Immature natural killer cell (primary cell): ENCODE measurements at places on chromosomes 1 and 21. TPM values are rescaled to one million over a fixed set of nuclear protein-coding genes. Genes with fewer than 3 reads are reported as not detected.

GRCh38 chr1:116717318-116717717, 36.9 kb upstream of the CD2 start:
- no peaks in the 10 kb centered on the region for H3K4me1 ChIP-seq
- H3K36me3 ChIP-seq = no peaks in the 10 kb centered on the region
- H3K27ac ChIP-seq = no peak overlapping the region
- no peak for DNase-seq
- peaks cover 2% of the 10 kb centered on the region for H3K27me3 ChIP-seq

The OTUD3 gene
- 1.7 TPM for polyA plus RNA-seq

DNA sequence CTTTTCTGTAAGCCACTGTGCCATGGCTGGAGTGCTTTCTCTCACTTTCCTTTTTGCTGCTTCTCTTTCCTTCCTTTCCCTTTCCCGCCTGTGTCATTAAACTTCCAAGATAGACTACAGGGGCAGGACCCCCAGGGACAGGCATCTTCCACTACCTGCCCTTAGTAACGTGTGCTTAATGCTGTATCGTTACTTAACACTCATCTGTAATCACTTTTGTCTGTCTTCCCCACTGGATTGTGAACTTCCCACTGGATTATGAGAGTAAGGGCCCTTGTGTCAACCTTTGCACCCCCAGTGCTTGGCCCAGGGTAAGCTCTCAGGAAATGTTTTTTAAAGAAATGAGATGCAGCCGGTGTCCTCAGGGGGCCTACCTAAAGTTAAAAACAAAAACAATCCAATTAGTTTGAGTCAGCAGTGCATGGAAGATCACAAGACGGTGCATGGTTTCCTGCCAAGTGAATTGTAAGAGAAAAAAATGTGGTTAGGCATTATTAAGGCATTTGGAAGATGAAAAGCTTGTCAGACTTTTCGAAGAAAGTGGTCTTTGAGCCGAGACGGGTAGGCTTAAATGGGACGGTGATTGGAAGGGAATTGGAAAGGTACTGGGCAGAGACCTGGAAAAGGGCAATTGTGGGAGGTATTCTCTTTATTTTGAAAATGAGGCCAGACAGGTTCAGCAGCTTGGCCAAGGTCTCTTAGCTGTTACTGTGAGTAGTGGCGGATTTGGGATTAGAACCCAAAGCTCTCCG, 958 bp downstream of the LYPLAL1 start:
- peaks cover 5% of the 10 kb centered on the region for H3K36me3 ChIP-seq
- peaks cover 12% of the 10 kb centered on the region for H3K27me3 ChIP-seq
- peak overlapping the region; percentile 91 for H3K27ac ChIP-seq
- peak overlapping the region; percentile 99 for H3K4me3 ChIP-seq

GRCh38 chr1:101187297-101187696, 49.5 kb upstream of the S1PR1 start:
- no peak overlapping the region for H3K4me3 ChIP-seq
- no peak overlapping the region for H3K27ac ChIP-seq
- peaks cover 5% of the 10 kb centered on the region for H3K27me3 ChIP-seq

The SHC1 gene
- polyA plus RNA-seq = 32.3 TPM

The OLFML3 gene
- polyA plus RNA-seq = not detected

- no peaks in the 10 kb centered on the region for H3K4me1 ChIP-seq
- H3K27ac ChIP-seq = no peak overlapping the region
- H3K36me3 ChIP-seq = peaks cover 19% of the 10 kb centered on the region
- peaks cover 15% of the 10 kb centered on the region for H3K27me3 ChIP-seq
- DNase-seq = no peak
- no peak overlapping the region for H3K4me3 ChIP-seq
Observed at GRCh38 chr21:7917729-7918128, 2603.7 kb upstream of the TPTE start.

The PRRC2C gene
- 21.6 TPM for polyA plus RNA-seq

The ZBTB8A gene
- not detected for polyA plus RNA-seq

DNA sequence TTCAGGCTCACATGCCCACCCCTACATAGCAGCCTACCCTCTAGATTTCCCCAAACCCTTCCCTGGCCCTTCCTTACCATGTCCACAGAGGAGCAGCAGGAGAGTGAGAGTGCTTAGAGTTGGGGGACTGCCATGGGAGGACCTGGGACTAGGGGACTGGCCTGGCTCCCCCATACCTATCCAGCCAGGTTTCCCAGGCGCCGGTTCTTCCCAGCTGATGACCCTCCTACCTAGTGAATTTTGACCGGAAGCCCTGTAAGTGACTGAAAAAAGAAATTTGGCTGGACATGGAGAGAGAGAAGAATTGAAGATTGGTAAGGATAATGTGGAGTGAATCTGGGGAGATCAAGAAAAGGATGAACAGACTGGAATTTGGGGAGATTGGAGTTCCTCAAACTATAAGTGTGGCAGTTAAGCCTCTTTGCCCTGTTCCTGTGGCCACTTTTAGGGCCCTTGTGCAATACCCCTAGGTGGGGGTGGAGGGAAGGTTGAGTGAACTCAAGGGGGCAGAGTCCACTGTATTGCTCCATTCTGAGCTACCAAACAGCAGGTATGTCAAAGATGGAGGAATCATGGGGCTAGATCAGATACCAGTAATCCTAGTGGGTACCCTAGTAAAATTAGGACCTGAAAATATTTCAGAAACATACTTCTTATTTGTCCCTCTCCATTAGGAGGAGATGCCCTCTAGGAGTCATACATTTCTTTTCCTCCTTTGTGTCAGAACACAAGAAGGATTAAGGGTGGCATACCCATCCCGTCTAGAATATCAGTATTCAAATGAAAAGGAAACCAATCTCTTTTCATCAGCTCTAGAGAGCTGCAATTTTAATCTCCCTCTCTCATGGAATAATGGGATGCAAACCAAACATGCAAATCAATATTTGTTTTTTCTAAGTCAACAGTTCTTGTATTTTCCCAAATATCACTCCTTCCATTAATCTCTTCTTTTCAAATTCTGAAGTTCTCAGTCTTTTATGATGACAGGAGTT, 1.2 kb downstream of the HJV start:
- no peak overlapping the region for H3K4me3 ChIP-seq
- H3K27me3 ChIP-seq = peaks cover 35% of the 10 kb centered on the region
- peaks cover 3% of the 10 kb centered on the region for H3K4me1 ChIP-seq
- H3K27ac ChIP-seq = no peak overlapping the region

The CELSR2 gene
- not detected for polyA plus RNA-seq

DNA sequence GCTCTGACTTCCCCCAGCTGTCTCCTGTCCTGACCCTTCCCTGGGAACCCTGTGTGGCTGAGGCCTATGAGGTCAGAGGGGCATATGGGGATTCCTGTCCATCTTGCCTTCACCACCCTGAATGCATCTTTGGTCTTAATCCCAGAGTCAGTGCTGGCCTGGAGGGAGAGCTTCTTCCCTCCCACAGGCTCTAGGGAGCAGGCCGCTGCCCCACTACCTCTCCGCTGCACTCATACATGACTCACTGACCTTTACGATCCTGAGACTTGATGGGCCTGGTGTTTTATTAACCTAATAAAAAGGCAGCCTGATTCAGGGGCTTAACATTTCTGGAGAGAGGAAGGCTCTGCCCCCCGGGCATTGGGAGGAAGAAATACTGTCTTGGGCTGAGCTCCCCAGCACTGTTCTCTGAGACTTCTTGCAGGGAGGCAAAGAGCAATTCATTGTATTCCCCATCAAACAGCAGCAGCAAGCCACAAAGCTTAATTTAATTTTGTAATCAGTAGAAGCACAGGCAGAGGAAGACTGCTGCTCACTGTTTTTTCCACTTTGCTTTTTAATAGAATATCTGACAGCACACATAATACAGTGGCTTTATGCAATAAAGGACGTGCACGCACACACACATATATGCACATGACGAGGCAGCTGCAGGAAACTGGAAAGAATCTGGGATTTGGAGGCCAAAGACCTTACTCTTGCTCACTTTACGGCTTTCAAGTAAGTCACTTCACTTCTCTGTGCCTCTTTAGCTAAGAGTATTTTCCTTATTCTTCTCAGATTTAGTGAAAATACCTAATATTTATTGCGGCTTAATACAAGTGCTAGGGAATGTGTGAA, 89.2 kb upstream of the GRIK3 start:
- H3K4me3 ChIP-seq = no peak overlapping the region
- no peak overlapping the region for H3K27ac ChIP-seq
- H3K36me3 ChIP-seq = no peaks in the 10 kb centered on the region
- H3K4me1 ChIP-seq = no peaks in the 10 kb centered on the region
- no peak for DNase-seq

The CA14 gene
- 0.70 TPM for polyA plus RNA-seq

The OR2T11 gene
- polyA plus RNA-seq = not detected

DNA sequence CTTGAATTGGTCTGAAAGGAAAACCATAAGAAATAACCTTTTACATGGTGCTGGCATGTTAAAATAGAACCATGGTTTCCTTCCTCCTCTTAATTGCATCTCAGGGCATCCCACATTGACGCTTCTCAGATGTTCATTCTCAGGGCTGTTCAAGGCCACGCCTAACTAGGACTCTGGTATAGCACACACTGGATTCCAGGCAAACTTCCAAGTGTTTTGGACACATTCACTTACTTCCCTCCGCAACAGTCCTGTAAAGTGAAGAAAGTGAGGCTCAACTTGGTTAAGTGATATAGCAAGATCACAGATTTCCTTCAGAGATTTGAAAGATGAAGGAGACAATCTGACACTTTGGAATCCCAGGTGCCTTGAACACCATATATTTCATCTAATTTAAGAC, 244.8 kb downstream of the DUSP10 start:
- H3K4me1 ChIP-seq = no peaks in the 10 kb centered on the region
- peaks cover 1% of the 10 kb centered on the region for H3K27me3 ChIP-seq
- DNase-seq = no peak
- H3K27ac ChIP-seq = no peak overlapping the region
- H3K36me3 ChIP-seq = no peaks in the 10 kb centered on the region
- H3K4me3 ChIP-seq = no peak overlapping the region

DNA sequence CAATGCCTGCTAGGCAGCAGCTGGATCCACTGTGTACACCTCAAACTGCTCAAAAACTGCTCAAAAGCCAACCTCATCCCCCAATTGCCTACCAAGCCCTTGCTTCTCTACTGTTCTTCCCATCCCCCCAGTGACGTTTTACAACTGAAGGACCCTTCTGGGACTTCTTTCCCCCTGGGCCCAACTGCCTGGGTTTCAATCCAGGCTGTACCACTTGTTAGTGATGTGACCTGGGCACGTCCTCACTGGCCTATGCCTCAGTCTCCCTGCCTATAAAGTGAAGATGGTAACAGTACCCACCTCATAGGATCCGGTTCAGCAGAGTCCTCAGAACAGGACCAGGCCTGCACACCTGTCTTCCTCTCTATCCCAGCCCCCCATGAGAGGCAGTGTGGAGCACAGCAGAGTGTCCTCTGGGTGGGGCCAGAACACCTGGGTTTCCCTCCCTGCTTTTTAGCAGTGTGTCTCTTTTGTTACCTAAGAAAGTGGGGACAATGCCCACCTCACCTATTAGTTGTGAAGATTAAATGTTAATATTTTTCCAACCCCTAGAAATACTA, 1.9 kb upstream of the TEKT2 start:
- H3K27ac ChIP-seq = no peak overlapping the region
- H3K4me1 ChIP-seq = no peaks in the 10 kb centered on the region
- H3K27me3 ChIP-seq = peaks cover 10% of the 10 kb centered on the region
- no peak for DNase-seq
- no peak overlapping the region for H3K4me3 ChIP-seq

GRCh38 chr1:65658122-65658521, 134.6 kb upstream of the PDE4B start:
- no peaks in the 10 kb centered on the region for H3K36me3 ChIP-seq
- H3K27ac ChIP-seq = no peak overlapping the region
- no peak overlapping the region for H3K4me3 ChIP-seq
- no peak for DNase-seq
- no peaks in the 10 kb centered on the region for H3K27me3 ChIP-seq

GRCh38 chr1:39268906-39269305, 64.4 kb downstream of the MACF1 start:
- H3K36me3 ChIP-seq = no peaks in the 10 kb centered on the region
- DNase-seq = no peak
- H3K4me1 ChIP-seq = peaks cover 90% of the 10 kb centered on the region
- no peaks in the 10 kb centered on the region for H3K27me3 ChIP-seq

The FAM3B gene
- polyA plus RNA-seq = not detected

DNA sequence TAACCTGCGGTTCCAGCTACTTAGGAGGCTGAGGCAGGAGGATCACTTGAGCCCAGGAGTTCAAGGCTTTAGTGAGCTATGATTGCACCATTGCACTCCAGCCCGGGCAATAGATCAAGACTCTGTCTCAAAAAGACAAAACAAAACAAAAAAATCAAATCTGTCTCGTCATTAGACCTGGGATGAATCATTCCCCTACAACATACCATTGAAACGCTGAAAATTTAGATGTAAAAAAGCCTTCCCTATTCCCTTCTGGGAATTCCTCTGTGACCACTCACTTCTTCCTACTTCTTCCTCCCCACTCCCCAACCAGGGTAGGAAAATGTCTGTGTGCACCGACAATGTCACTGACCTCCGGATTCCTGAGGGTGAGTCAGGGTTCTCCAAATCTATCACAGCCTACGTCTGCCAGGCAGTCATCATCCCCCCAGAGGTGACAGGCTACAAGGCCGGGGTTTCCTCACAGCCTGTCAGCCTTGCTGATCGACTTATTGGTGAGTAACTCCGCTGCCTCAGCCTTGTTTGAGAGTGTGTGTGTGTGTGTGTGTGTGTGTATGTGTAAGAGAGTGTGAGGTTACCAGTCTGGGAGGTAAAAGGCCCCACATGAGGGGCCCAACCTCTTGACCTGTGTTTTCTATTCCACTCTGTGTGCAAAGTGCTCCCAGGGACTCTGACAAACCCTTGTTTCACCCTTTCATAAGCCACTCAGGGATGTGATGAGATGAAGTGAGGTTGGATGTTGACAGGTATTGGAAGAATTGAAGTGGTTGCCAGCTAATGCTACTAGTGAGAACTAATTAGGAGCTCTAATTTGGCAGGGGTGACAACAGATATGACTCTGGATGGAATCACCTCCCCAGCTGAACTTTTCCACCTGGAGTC, 16.3 kb upstream of the SARS1 start:
- peaks cover 9% of the 10 kb centered on the region for H3K4me1 ChIP-seq
- peaks cover 12% of the 10 kb centered on the region for H3K27me3 ChIP-seq
- no peak for DNase-seq
- H3K36me3 ChIP-seq = peaks cover 4% of the 10 kb centered on the region
- no peak overlapping the region for H3K27ac ChIP-seq
- H3K4me3 ChIP-seq = no peak overlapping the region

The PAX7 gene
- polyA plus RNA-seq = not detected
